ENCODE measurements at places on chromosomes 5 and 9.

GRCh38 chr5:179311091-179311470 is 34.2 kb downstream of the ADAMTS2 start:
- DNase-seq: no peak

GRCh38 chr5:34511915-34512314 is 144.2 kb upstream of the RAI14 start:
- DNase-seq: no peak

DNA sequence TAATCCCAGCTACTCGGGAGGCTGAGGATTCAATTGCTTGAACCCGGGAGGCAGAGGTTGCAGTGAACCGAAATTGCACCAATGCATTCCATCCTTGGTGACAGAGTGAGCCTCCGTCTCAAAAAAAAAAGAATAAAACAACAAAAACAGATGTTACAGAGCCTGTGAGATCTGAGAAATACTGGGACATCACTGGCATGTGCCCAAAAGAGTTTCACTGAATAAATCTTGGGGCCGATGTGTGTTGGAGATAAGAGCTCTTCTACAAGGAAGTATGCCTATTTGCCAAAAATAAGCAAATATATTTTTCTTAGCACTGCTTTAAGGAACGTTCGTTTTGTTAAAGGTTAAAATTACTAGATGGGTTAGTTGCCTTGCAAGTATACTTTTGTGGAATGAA is 55.1 kb downstream of the KIAA1958 start:
- no peak for DNase-seq

DNA sequence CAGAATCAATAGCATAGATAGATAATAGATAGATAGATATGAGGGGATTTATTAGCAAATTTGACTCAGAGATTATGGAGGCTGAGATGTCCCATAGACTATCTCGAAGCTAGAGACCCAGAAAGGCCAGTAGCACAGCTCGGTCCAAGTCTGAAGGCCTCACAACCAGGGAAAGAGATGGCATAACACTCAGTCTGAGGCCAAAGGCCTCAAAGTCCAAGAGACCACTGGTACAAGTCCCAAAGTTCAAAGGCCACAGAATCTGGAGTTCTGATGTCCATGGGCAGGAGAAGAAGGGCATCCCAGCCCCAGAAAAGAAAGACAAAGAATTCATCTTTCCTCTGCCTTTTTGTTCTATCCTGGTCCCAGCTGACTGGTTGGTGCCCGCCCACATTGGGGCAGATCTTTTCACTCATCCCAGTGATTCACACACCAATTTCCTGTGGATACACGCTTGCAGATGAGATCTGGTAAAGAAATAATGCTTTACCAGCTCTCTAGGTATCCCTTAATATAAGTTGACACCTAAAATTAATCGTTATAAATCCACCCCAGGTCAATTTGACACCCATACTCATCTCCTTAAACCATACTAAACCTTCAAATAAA is 127.8 kb upstream of the FBN2 start:
- DNase-seq: no peak

GRCh38 chr9:26677965-26678706 is 214.5 kb downstream of the CAAP1 start:
- no peak for DNase-seq

DNA sequence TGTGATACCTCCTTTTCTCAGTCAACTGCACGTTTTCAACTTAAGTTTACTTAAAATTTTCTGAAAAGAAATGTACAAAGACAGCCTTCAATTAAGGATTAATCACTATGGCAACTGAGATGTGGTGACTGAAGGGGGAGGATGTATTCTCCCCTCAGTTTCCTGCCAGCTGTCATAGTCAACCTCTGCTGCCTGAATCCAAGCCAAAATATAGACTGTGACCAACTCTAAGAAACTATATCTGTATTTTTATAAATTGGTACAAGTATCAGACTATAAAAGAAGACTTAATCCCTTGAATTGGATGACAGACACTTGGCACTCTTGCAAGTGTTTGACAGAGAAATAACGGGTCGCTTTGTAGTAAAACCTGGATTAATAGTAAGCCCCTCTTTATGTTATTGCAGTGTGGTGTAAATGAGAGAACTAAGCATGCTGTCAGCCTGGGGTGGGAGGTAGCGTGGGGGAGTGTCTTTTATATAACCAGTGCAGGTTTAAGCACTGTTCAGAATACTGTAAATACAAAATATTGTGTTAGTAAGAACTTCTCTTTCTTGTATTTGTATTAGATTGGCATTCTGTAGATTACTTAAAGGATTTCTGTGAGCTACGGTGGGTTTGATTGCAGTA is 106.4 kb downstream of the ERCC6L2 start:
- no peak for DNase-seq

DNA sequence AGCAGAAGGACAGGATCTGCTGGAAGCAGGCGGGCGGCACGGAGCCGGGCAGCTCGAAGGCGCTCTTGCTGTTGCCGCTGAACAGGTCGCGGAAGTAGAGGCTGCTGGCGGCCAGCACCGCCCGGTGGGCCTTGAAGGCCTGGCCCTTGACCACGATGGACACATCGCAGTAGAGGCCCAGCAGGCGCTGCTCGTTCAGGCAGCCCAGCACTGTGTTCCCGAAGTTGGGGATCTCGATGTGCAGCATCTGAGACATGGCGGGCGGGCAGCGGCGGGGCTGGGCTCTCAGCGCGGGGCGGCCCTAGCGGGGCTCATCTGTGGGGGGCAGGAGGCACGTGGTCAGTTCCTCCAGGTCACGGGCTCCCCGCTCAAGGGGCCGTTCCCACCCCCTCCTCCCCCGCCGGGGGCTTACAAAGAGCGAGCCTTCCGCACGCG is 44.8 kb downstream of the NACC2 start:
- DNase-seq: no peak

GRCh38 chr9:34459356-34459755 is 751 bp downstream of the DNAI1 start:
- no peak for DNase-seq

DNA sequence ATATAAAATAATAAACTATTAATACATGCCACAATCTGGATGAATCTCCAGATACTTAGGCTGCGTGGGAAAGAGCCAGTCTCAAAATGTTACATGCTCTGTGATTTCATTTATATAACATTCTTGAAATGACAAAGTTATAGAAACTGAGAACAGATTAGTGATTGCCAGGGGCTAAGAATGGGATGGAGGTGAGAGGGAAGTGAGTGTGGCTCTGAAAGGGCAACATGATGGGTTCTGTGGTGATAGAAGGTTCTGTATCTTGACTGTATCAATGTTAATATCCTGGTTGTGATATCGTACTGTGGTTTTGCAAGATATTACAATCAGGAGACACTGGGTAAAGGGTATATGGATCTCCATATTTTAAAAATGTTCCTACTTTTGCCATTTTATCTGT is 50.7 kb downstream of the SPEF2 start:
- DNase-seq: no peak

- DNase-seq: no peak
These were observed 33.5 kb upstream of the SUB1 start for GRCh38 chr5:32551865-32552264.

DNA sequence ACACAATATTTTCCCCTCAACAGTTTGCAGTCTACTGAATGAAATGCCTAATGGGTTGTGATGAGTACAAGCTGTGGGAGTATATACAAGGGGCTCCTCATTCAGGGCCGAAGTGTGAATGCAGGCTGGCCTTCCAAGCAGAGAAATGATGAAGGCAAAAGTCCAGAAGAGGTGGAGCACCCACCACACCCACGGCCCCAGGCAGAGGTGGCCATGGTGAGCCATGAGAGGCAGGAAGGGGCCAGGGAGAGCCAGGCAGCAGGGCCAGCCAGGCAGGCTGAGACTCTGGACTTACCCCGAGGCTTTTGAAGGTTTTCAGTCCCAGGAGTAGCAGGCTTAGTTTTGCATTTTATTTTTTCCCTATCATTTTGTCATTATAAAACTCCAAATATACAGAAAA is 218.1 kb downstream of the AUH start:
- DNase-seq: no peak

- no peak for DNase-seq
These were observed 68.5 kb downstream of the ZNF462 start for GRCh38 chr9:106931466-106931865.

DNA sequence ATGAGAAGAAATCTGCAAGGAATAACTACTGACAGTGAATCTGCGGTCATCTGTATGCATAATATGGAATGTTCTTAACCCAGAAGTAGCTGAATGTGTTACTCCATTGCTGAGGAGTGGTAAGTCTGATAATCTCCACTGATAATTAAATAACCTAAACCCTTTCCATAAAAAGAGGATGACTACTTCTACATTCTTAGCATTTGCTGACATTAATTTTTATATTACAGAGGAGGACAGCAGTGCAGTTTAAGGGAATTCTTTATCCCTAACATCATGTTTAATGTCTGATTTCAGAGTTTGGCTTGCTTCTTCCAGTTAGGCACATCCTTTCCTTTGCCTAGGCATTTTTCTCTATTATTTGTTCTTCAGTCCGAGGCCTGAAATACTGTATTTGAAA is 52.2 kb downstream of the CDC42SE2 start:
- DNase-seq: no peak

GRCh38 chr9:14585730-14586473 is 107.3 kb downstream of the ZDHHC21 start:
- DNase-seq: no peak
